NCI-H446 (cell line): ENCODE measurements at places on chromosomes 1 and 21.

GRCh38 chr1:12076425-12077005, 13.4 kb downstream of the TNFRSF8 start:
- no peak for DNase-seq

DNA sequence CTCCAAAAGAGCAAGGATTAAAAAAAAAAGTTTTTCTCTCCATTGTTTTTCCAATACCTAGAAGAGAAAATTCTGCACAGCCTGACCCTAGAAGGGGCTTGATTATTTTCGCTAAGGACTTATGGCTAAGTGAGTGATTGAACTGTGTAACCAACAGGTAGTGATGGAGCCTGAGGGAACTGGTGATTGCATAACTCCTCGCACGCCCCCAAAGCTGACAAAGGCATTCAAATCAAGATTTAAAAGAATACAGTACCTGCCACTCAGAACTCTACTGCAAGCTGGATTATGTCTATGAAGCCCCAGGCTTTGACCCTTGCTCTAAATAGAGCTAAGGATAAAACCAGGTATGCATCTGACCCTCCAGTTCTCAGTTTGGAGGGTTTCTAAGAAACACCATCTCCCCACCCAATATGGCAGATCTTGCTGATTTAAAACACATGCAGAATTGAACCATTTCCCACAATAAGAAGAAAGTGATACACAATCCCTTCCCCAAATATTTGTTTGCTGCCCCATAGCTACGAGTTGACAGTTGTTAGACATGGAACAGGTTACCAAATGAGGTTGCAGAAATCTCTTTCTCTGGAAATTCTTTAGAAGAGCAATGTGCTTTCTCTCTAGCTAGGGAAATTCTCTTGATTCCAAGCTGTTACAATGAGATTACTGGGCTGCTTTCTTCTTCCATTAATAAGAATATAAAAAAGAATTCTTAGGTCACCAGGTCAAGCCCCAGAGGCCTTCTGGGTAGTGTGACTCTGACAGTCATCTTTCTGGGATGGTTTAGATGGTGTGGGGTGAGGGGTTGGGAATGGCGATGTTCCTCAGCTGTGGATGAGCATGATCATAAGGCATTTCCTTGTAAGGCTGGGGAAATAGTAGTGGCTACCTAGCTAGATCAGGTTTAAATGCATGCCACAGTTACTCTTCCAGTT, 35.1 kb downstream of the FGGY start:
- no peak for DNase-seq

DNA sequence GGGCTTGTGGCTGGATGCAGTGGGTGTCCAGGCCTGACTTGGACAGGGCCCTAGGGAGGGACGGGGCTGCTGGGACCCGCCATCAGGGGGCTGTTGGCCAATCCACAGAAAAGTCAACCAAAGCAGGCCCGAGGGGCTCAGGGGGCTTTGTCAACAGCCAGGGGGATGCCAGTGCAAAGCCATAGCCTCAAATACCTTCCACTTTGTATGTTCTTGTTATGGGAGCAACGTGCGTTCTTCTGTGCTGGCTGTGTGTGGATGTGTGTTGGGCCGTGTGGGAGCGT, 35.4 kb upstream of the ARF1 start:
- DNase-seq: no peak

DNA sequence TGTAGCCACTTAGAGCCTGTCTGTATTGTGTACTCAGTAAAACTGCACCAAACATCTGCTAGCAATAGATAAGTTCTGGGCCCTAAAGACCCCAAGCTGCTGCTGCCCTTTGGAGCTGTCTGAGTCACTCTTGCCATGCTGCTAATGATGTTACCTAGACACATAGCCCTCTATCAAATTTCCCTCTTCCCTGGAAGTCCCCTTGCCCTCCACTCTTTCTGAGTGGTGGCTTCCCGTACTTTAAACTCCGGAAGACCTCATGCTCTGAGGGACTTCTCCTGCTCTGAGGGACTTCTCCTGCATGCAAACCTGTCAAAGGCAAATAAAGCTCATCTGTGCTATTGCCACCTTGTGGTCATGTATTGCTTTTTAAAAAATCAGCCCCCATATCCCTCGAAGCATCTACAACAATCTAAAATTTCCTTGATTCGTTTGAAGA, 34.0 kb downstream of the FH start:
- DNase-seq: peak; percentile 33

DNA sequence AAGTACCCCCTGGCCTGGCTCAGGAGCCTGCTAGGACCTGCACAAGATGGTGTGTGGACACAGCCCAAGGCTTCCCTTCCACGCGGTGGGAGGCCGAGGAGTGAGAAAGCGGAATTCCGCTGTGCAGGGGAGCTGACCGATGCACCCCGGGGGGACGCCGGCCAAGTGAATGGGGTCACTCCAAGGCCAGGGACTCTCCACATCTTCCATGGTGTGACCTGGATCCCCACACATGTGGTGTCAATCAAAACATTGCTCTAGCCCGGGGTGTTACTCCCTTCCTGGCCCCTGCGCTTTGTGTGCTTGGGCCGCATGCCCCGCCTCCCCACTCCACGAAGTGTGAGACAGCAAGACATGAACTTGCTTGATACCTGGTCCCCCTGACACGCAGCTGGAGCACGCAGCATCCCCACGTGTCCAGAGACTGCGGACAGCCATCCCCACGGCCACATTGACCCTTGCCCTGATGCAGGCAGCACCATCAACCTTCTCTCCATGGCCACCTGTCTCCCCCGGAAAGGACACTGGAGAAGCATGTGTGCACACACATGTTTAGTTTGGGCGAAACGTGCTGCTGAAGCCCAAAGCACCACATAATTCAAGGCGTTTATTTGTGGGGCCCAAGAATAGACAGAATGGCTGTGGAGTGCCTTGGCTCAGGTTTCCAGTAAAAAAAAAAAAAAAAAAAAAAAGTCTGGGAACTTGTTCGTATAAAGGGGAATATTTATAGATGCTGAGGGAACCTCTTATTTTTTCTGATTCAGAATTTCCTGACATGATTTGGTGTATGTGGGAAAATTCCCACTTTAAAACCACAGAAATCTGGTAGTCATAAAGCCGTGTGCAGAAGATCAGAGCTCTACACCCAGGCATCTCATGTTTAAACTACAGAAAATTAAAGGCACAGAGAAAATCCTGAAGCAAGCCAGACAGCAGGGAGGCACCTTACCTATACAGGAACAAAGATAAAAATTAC, 171.7 kb downstream of the HUNK start:
- DNase-seq: no peak

DNA sequence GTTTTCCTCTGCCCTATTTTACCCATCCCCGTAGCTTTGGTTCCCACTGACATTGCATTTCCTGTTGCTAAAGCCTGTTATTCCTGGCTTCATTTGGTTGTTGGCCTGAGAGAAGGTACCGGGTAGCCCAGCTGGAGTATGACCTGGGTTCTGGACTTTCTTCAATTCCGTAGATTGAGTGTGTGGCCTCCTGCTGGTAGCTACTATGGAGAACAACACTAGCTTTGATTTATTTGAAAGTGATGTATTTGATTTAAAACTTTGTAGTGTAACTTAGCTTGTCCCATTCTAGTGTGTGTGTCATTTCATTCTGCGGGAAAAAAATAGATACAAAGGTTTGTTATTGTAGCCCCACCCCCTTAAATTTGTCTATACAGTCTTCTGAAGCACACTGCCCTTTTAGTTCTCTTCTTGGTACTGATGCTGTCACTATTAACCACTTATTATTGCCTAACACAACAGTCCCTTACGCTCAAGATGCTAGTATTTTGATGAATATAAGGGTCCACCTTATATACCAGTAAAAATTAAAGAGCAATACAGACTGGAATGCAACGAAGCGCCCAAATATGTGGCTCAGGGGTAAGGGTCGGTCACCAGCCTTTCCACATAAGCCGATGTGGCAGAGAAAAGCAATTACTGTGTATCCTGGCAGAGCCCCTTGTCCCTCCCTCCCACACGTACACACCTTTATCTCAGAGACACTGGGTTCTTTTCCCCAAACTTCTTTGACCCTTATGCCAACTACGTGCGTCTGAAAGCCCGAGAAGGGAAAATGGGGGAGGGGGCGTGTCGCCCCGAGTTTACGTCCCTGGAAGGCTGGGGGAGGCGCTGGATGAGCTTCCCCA, 643 bp upstream of the MOV10 start:
- DNase-seq: peak; percentile 4

- DNase-seq: peak; percentile 16
Measured at GRCh38 chr1:192485692-192486436, 89.7 kb upstream of the RGS1 start.

DNA sequence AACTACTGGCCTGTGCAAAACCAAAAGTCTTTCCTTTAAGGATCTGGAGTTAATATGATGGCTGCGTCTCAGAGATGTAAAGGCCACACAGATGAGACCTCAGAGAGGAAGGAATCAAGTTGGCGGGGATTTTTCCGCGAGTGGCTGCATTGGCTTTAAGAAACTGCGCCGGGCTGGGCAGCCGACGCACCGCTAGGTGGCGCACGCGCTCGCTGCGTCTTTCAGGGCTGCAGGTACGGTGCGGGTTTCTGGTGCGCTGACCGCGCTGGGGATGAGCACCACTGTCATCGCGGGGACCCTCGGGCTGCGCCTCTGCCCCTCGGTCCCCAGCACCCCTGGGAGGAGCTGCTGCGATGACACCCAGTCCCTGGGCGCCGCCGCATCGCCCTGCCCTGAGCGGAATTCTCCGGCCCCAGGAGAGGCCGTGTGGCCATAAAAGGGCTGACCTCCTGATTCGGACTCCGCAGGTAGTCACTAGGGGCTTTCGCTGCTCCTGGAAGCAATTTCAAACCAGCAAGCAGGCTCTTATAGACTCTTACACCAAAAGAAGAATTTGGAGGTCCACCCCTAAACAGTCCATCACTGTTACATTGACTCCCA, 241.0 kb downstream of the KCNJ6 start:
- no peak for DNase-seq

DNA sequence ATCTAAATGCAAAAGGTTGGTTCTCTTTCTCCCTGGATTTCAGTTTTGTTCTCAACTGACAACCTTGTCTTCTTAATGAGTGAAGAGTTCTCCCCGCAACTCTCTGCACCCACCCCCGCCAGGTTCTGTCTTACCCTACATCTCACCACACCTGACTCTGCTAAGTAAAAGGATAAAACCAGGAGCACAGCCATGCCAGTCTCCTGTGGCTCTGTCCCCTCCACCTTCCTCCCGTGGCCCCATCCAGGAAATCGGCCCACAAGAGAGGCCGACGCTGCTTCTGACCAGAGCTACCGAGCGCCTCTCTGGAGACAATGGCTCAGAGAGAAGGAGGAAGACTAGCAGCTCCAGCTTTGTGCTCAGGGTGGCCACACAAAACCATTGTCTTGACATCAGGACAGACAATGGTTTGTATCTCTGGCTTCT, 72.2 kb downstream of the PLEKHA6 start:
- DNase-seq: no peak

GRCh38 chr1:13228343-13228781, 2.4 kb upstream of the PRAMEF18 start:
- no peak for DNase-seq

DNA sequence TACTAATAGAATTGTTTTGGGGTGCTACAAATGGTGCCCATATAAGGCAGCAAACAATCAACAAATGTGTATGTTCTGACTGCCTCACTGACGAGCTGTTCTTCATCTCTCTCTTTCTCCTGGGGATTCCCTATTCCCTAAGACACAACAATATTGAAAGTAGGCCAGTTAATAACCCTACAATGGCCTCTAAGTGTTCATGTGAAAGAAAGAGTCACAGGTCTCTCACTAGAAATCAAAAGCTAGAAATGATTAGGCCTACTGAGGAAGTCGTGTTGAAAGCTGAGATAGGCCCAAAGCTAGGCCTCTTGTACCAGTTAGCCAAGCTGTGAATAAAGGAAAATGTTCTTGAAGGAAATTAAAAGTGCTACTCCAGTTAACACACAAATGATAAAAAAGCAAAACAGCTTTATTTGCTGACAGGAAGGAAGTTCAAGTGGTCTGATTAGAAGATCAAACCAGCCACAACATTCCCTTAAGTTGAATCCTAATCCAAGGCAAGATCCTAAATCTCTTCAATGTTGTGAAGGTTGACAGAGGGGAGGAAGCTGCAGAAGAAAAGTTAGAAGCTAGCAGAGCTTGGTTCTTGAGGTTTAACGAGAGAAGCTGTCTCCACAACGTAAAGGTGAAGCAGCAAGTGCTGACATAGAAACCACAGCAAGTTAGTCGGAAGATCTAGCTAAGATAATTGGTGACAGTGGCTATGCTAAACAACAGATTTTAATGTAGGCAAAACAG, 26.3 kb downstream of the ATP2B4 start:
- no peak for DNase-seq

GRCh38 chr21:25186273-25186672, 421.0 kb downstream of the MRPL39 start:
- peak; percentile 81 for DNase-seq

- peak; percentile 62 for DNase-seq
Measured at GRCh38 chr1:109567877-109568672, 19.7 kb downstream of the GNAI3 start.

GRCh38 chr21:41611966-41612606, 104.1 kb upstream of the TMPRSS2 start:
- DNase-seq: no peak

DNA sequence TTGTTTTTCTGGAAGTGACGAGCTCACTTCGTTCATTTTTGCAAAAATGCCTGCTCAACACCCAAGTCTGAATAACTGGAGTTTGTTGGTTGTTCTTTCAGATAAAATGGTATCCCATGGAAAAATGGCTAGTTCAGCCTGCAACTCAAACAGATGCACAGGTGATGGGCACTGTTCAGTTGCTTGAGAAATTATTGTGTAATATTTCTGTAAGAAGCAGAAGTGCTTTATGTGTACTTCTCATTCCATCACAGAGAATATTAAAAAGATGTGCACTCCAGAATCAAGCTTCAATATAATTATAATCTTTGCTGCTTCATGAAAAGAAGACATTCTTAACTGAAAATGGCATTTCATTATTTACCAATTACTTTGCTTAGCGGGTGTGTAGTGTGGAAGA, 9.1 kb downstream of the SYT2 start:
- DNase-seq: no peak

DNA sequence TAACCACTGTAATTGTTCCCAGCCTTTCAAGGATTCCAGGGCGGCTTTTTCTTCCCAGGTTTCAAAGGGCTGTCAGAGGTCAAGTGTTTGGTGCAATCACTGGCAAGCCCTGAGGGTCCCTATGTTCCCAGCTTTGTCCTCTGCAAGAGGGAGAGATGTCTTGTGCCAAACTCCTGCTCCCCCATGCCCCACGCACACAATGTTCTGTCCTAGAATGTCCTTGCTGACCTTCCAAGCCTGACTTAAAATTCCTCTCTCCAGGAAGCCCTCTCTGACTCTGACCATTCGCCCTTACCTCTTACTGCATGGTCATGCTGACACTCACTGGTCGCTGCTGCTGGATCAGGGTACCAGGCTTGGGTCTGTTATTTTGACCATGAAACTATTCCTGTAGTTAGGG, 152.5 kb upstream of the KCND3 start:
- DNase-seq: no peak

GRCh38 chr1:206814716-206815341, 42.5 kb upstream of the IL10 start:
- DNase-seq: peak; percentile 98

- no peak for DNase-seq
Measured at GRCh38 chr1:9555942-9556341, 16.7 kb downstream of the SLC25A33 start.

DNA sequence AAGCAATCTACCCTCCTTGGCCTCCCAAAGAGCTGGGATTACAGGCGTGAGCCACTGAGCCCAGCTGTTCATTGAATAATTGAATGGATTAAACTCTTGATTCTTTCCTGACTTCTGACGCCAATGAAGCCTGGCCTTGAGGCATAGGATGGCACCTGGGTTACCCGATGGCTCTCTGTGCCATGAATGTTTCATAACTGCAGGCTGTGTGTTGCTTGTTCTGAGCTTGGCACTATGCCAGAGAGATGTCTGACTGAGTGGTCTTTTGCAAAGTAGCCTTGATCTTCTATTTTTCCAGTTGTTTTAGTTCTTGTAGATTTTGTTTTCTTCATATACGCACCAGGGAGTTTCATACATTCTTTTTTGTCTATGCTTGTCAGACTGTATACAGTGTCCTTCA, 38.5 kb upstream of the AK4 start:
- no peak for DNase-seq
